ENCODE measurements at places on chromosomes 5 and 9.

GRCh38 chr5:135218486-135218755 lies 180.6 kb downstream of the MACROH2A1 start:
- DNase-seq, result no peak

DNA sequence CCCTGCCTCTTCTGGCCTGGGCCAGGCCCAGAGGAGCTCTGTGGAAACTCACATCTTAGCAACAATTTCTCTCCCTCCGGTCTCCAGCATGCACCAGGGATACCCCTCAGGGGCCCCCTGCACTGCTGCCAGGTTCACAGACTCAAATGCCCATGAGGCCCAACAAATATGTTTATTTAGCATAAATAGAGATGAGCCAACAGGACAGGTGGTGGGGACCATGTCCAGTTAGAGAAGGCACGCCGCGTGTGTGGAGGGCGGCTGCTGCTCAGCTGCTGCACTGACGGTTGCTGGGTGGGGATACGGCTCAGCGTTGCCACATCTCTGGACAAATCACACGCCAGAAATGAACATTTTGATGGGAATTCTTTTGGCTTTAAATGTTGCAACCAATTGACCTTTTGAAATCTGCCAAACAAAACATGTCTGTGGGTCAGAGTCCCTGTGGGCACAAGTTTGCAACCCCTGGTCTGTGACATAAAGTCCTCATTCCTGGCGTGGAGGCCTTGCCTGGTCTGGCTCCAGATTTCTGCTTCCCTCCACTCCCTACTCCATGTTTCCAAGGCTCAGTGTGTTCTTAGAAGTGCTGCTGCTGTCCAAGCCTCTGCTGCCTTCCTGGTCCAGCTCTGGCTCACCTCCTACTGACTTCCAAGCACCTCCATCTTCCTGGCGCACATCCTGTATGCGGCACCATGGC lies 88.9 kb downstream of the AMBP start:
- no peak for DNase-seq

GRCh38 chr9:37408933-37409710 lies 13.4 kb upstream of the GRHPR start:
- peak; percentile 80 for DNase-seq

GRCh38 chr5:67203701-67204074 lies 7.1 kb upstream of the CD180 start:
- DNase-seq, result no peak

DNA sequence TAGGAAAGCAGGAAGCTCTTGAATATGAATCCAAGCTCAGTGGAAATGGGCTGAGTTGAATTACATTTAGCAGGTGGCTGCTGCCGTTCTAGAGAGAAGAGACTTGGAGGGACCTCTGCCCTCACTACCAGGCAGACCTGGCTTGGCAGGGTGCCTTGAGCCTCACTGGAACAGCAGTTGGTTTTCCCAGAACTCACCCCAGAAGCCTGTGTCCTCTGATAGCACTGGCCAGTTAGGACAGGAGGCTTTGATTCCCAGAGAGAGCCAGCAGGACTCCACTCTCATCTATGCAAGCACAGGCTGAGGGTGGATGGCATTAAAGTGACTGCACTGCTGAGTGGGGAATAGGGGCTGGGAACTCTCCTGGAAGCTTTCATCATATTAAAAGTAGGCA lies 54.8 kb downstream of the PWWP2A start:
- no peak for DNase-seq
